ENCODE measurements at places on chromosomes 11 and 22. TPM values are rescaled to one million over a fixed set of nuclear protein-coding genes. Genes with fewer than 3 reads are reported as not detected.

DNA sequence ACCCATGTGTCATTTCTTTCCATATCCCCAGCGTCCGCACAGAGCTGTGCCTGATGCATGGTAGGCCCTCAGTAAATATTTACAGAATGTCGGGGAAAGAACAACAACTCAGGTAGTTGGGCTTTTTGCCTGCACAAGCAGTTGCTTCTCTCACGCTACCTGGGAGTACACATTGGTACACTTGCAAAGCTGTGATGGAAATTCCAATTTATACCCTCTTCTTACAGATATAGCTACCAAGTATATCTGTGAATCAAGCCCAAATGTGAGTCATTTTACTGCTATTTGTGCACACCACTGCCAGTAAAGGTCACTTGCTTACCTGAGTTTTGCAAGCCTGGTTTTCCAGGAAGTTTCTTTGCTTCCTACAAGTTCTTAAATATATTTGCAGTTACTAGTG is 333.0 kb upstream of the NARS2 start:
- DNase-seq, result no peak

DNA sequence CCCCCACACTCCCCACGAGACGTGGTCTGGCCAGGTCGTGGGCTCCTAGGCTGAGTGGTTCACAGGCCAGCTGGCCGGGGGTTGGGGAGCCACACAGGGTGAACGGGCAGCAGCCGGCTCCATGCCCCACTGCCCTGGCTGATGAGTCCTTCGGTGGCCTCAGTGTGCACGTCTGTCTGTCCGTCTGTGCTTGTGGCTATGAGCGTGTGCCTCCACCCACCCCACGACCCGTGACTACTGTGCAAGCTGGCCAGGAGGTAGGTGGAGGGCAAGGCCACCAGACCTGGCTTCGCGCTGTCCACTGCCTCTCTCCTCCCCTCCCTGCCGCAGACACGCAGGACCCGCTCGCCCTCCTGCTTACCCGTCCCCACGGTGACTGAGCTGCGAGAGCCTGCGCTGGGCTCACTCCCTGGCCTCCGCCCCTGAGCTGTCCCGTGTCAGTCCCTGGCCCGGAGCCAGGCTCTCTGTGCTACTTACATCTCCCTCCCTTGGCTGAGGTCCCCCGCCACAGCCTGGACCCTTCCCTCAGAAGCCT is 14.1 kb downstream of the CSDC2 start:
- DNase-seq, result no peak

DNA sequence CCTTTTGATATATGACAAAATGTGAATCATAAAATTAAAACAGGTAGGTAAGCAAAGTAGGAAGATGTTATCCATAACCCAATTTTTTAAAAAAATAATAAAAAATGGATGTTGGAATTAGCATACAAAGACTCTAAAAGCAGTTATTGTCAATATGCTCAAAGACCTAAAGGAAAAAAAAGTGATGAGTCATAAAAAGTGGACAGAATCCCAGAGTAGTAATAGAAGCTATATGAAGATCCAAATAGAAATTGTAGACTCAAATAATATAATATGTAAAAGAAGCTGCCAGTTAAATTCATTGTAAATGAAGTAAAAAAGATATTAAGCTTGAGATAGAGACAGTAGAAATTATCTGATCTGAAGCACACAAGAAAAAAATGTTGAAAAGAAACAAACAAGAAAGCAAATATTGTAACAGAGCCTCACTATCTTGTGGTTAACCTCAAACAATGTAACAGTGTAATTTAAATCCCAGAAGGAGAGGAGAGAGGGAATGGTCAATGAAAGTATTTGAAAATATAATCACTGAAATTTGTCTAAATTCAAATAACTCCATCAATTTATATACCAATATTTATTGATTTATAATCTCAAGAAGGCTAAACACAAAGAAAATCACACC is 773.4 kb upstream of the RAG2 start:
- DNase-seq, result no peak

DNA sequence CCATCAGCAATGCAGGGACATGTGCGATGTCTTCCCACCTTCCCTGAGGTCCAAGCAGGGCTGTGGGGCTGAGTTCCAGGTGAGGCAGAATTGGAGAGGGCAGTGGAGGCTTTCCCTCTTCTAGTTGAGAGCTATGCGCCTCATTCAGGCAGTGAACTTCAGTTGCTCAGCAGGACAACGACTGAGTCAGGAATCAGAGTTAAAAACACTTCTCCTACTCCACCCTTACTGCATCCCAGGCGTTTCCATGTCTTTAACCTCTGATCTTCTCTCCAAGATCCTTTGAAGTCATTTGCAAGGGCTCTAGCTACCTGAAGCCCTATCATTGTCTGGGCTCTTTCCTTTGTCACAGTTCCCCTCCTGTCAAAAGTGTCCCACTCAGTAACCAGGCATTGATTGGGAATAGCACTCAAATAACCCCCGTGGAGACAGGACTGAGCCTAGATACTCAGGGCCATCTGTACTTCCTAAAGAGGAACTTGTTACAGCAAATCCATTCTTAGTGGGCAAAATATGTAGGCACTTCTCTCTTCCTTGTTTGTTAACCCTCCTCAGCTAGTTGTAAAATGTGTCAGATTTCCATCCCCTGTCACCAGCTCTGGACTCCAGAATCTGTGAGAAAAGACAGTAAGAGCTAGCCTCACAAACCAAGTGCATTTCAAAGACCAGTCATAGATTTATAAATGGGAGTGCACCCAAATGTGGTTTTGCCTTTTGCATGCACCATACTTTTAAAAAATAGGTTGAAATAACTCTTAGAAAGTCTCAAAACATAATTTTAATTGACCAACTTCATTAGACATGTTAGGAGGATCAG is 72.5 kb upstream of the MYO18B start:
- DNase-seq, result no peak

The DDTL gene
- total RNA-seq, result 4.0 TPM

The MYBPC3 gene
- total RNA-seq, result 0.27 TPM

GRCh38 chr22:35648066-35649025 is at the start of gene APOL6:
Gene APOL6 (plus strand): TSS chr22:35648446. CDS start chr22:35656426, 7,980 bp downstream.
- DNase-seq, result peak; percentile 41

- no peak for DNase-seq
Observed at GRCh38 chr11:99988471-99988837, 698.6 kb upstream of the ARHGAP42 start.

DNA sequence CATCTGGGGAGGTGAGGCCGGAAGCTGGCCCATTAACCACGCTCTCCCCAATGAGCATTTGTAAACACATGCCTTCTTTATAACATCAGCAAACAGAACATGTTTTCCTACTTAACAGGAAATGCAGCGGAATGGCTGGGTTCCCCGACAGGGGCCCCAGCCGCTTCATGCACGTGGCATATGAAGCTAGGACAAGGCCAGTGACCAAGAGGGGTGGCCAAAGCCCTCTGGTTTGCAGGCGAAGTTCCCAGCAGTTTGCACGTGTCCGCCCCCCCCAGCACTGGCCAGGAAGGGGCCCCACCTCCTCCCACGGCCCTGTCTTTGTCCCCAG is 38.7 kb upstream of the LINC01488 start:
- DNase-seq, result no peak

The CNTF gene
- 2.7 TPM for total RNA-seq

DNA sequence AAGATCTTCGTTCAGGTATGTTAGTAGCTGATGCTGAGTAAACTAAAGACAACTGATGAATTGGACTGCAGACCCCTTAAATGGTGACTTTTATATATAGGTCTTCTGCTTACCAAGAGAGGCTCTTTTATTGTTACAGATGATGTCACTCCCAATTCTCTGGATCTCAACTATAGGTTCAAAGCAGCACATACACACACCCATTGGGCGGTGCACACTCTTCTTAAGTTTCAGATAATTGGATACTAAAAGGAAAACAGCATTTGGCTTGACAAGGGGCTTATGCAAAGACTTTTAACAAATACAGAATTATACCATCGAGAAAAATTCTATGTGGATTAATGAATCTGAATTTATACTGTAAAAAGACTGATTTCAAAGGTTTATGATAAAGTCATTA is at the start of gene PTH:
Gene PTH (minus strand): TSS at position 69 of the 400 bp plus-strand sequence. CDS start 3,142 bp downstream, outside the sequence.
- no peak for DNase-seq

DNA sequence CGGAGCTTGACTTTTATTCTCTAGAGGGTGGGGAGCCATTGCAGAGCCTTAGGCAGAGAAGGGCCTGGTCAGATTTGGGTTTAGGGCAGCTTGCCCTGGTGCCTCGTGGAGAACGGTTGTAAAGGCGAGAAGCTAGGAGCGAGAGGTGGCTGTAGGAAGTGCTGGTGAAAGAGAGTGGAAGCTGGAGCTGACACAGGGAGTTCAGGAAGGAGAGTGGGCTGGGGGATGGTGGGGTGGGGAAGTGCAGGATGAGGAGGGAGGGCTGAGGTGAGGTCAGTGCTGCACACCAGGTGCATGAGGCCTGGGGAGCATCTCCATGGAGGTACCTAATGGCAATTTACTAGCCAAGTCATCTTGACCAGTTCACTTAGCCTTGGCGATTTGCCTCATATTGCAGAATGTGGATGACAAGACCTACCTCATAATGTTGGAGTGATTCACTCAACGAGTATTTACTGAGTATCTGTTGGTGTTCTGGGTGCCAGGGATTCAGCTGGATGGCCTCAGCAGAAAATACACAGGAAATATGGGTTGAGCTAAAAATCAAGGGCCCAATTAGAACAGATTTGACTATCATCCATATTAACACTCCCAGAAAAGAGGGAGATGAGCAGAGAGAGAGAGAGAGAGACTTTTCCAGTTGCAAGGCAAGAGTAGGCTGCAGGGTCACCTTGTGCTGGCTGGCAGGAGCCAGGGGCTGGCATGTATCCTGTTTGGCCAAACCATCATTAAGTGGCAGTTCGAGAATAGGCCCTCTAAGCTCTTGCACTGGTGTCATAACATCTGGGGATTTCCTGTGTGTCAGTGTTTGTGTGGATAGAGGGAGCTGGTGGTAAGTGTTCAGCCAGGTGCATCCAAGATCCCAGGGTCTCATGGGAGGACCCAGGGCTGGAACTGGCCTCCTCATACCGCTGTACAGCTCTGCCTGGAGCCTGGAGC is 44.4 kb upstream of the CLDN5 start:
- no peak for DNase-seq

DNA sequence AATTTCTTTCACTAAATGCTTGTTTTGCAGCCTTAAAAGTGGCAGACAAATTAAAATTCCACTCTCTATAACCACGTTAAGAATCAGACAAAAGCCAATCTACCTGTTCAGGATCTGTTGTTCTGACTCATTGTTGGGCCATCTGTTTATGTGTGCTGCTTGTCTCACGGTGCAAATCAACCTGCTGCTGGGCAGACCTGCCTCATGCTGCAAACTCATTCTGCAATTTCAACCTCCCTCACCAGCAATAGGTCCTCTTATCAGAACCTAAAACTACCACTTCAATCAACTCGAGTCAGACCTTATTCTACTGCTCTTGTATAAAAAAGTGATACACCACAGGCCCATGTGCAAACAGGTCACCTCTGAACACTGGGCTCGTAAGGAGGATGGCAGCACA is 75.1 kb downstream of the LARGE2 start:
- no peak for DNase-seq

The MYO7A gene
- total RNA-seq, result 0.27 TPM

GRCh38 chr22:47608421-47608820 is 846.0 kb downstream of the TBC1D22A start:
- no peak for DNase-seq

- no peak for DNase-seq
Observed at GRCh38 chr11:9616858-9617257, 43.4 kb downstream of the WEE1 start.

DNA sequence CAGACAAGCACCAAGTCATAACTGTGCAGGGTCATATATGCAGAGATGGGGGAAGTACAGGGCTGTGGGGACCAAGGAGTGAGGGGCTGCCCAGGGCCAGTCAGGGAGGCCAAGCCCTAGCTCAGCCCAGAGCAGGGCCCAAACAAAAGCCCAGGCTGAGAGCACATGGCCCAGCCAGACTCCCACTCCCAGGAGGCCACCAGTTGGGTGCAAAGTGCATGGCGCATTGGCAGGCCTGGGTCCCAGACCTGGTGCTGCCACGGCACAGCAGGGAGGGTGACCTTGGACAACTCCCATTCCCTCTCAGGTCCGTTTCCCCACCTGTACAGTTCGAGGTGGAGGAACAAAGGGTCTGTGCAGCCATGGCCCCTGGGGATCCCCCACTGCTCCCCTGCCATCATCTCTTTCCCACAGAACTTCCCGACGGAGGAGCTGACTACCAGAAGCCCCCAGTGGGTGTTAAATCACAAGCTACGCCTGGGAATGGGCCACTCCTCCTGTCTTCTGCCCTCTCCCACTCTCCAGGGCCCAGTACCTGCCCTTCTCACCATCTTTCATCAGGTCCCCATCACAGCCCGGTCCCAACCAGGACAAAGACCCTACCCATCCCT is 608 bp downstream of the NIPSNAP1 start:
- DNase-seq, result no peak

DNA sequence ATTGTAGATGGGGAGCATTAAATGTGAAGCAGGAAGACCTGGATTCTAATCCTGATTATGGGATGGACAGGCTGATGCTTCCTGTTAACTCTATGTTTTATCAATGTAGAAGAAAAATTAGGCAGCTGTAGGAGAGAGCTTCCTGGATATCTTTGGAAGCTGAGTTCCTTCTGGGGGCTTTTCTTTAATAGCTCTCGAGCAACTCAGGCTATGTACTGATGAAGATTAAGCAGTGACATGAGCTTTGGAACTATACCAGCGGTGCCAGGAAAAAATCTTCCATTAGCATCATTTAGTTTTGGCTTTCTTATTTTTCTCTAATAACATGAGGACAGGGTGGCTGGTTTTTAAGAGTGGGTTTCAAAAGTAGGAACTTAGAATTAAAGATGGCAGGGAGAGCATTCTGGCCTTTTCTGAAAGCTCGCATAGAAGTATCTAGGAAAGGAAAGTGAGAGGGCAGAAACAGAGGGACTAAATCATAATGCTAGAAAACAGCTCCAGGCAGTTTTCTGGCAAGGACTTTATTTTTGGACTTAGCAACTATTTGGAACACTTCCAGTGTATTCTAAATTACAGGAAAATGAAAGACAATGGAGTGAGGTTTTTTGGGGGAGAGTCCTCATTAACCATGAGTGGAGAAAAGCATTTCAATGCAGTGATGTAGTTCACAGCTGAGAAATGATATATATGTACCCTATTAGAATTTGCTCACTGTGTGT is 69.2 kb upstream of the RRM1 start:
- DNase-seq, result no peak

DNA sequence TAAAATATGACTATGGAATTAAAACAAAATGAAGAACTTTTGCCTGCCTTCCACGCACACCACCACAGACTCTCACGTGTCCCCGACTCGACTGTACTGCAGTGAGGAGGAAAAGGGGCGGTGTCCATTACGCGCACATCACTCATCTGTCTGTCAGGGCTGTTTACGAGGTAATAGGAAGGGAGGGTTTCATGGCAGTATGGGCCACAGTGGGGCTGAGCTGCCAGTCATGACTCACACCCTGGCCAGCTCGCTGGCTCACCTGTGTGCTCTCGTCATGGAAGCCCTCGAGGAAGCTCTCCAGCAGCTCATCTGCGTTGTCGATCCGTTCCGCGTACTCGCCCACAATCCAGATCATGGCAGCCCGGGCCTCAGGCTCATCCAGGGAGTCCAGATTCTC is 33.5 kb upstream of the RASL10A start:
- no peak for DNase-seq

The DMC1 gene
- 2.2 TPM for total RNA-seq

- no peak for DNase-seq
Observed at GRCh38 chr11:36395978-36396736, 100.1 kb downstream of the PRR5L start.

The SCO2 gene
- 7.3 TPM for total RNA-seq

GRCh38 chr11:117387992-117388755 is 60.5 kb downstream of the CEP164 start:
- no peak for DNase-seq
